Stomach (tissue), 19 donors: ENCODE measurements at places on chromosomes 16 and 17. TPM values are rescaled to one million over a fixed set of nuclear protein-coding genes. Genes with fewer than 3 reads are reported as not detected.

DNA sequence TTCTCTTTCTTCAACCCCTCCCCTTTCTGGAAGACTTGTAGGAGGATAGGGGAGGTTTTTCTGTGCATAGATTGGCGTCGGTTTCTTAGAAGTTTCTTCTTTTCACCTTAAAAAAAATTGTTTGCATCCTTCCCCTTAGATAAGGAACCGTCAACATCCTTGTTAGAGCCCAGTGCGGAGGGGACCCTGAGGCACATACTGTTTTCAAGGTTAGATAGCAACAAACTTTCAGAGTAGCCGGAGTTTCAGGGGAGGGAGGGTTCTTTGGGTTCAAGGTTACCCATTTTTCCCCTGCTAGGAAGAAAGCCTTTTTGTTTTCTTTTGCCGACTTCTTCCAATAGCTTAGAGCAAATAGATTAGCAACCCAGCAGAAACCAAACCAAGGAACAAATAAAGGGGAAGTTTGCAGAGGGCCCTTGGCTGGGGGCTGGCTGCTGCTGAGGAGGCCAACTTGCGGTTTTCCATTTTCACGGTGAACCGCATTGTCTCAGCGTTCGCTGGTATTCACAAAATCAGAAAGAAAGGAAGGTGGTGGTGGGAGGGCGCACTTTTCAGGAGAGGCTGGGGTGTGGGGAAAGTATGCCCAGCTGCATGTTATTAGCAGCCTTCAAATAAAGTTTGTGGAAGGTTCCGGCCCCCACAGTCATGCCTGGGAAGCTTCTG, 28.8 kb downstream of the MSI2 start:
- DNase-seq, result no peak
- peaks cover 41% of the 10 kb centered on the region for H3K4me1 ChIP-seq
- no peaks in the 10 kb centered on the region for H3K27me3 ChIP-seq

Gene SPHK1
- 2.9 TPM for total RNA-seq

DNA sequence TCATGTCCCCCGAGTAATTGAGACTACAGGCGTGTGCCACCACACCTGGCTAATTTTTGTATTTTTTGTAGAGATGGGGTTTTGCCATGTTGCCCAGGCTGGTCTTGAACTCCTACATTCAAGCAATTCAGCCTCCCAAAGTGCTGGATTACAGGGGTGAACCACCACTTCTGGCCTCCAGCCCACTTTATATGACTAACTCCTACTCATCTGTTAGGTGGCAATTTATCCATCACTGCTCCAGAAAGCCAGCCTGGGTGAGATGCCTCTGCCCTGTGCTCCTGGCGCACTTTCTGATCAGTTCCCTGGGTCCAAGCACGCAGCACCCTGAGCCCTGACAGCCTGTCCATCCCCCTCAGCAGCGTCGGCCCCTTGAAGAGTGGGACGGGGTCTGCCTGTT, 29.4 kb downstream of the ADAM11 start:
- no peak for DNase-seq
- no peak overlapping the region for H3K4me3 ChIP-seq
- H3K27me3 ChIP-seq, result no peaks in the 10 kb centered on the region
- H3K27ac ChIP-seq, result no peak overlapping the region
- H3K36me3 ChIP-seq, result no peaks in the 10 kb centered on the region

Gene NBR1
- 46.7 TPM for total RNA-seq

Gene FAM20A
- not detected for total RNA-seq

Gene MT1E
- total RNA-seq, result 423 TPM

Gene CCL4
- total RNA-seq, result 10.7 TPM

- peak; percentile 33 for DNase-seq
- peaks cover 56% of the 10 kb centered on the region for H3K4me1 ChIP-seq
- no peaks in the 10 kb centered on the region for H3K27me3 ChIP-seq
- H3K27ac ChIP-seq, result peak overlapping the region; percentile 92
- peaks cover 67% of the 10 kb centered on the region for H3K36me3 ChIP-seq
Observed at GRCh38 chr16:4694642-4695451, 1.5 kb downstream of the NUDT16L1 start.

- H3K36me3 ChIP-seq, result no peaks in the 10 kb centered on the region
- no peak within 1 kb of the TSS for H3K27ac ChIP-seq
- H3K4me3 ChIP-seq, result no peak within 1 kb of the TSS
- H3K4me1 ChIP-seq, result peaks cover 28% of the 10 kb centered on the region
- DNase-seq, result no peak
Observed at GRCh38 chr17:35752945-35753764, at the start of gene GAS2L2. GAS2L2 (minus strand) TSS chr17:35753239; CDS start chr17:35752850, 389 bp downstream.

GRCh38 chr17:57133486-57133885, 48.4 kb downstream of the AKAP1 start:
- DNase-seq, result no peak
- no peak overlapping the region for H3K27ac ChIP-seq
- H3K36me3 ChIP-seq, result no peaks in the 10 kb centered on the region
- no peak overlapping the region for H3K4me3 ChIP-seq

GRCh38 chr17:29747660-29748059, 124.9 kb upstream of the CORO6 start:
- H3K36me3 ChIP-seq, result peaks cover 10% of the 10 kb centered on the region
- no peak overlapping the region for H3K4me3 ChIP-seq
- peaks cover 25% of the 10 kb centered on the region for H3K4me1 ChIP-seq
- no peak for DNase-seq

DNA sequence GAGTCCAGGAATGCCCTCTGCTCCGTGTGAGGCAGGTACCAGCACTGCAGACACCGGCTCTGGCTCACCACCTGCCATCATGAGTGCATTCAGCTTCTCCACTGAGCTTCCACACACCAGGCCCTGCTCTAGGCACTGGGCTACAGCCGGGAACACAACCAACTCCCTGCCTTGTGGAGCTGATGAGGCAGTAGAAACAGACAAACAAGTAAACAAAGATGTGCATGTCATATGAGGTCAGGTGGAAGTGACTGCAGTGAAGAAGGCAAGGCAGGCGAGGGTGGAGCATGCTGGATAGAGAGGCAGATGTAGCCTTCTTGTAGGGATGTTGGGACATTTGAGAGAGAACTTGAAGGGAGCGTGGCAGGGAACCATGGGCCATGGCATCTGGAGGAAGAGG, 5.0 kb downstream of the NLRC5 start:
- no peaks in the 10 kb centered on the region for H3K27me3 ChIP-seq
- no peak overlapping the region for H3K27ac ChIP-seq
- DNase-seq, result no peak
- H3K4me3 ChIP-seq, result no peak overlapping the region
- H3K4me1 ChIP-seq, result peaks cover 3% of the 10 kb centered on the region

GRCh38 chr17:78043031-78043430, 84.5 kb downstream of the TNRC6C start:
- H3K4me3 ChIP-seq, result no peak overlapping the region
- no peaks in the 10 kb centered on the region for H3K36me3 ChIP-seq
- H3K27ac ChIP-seq, result no peak overlapping the region
- H3K27me3 ChIP-seq, result no peaks in the 10 kb centered on the region

DNA sequence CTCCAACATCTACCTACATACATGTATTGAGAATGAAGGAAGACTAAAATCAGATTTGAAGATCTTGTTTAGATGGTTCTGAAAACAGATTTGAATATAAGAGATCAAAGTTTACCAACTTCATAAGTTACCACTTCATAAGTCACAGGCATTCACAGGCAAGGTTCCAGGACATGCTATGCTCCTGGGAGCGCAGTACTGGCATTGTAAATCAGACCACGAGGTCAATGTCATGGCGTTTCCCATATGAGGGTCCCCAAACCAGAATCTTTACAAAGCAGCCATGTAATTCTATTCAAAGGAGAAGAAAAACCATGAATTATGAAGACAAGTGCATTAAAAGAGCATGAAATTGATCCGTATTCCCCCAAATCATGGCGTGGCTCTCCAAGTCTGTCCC, 3.0 kb downstream of the CDH11 start:
- no peaks in the 10 kb centered on the region for H3K4me1 ChIP-seq
- H3K27me3 ChIP-seq, result peaks cover 45% of the 10 kb centered on the region
- H3K36me3 ChIP-seq, result no peaks in the 10 kb centered on the region
- H3K27ac ChIP-seq, result no peak overlapping the region
- no peak for DNase-seq

DNA sequence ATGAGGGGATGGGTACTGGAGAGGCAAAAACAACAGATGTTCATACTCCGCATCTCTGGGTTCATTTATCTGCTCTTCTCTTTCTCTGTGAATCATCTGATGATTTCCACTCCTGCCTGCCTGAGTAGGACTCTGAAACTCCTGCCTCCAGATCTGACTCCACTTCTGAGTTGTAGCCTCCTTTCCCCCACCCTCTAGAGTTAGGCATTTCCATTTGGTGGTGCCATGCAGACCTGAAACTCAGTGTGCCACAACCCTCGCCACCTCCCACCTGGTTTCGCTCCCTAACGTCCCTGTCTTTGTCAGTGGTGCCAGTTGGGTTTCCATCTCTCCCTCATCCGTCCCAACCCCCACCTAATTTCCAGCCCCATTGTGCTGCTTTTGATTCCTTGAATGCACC, 126.2 kb downstream of the PRKCB start:
- no peak overlapping the region for H3K27ac ChIP-seq
- H3K4me3 ChIP-seq, result no peak overlapping the region
- DNase-seq, result no peak
- no peaks in the 10 kb centered on the region for H3K36me3 ChIP-seq
- no peaks in the 10 kb centered on the region for H3K4me1 ChIP-seq
- H3K27me3 ChIP-seq, result no peaks in the 10 kb centered on the region

Gene SEZ6
- not detected for total RNA-seq

- H3K27ac ChIP-seq, result no peak overlapping the region
- H3K36me3 ChIP-seq, result no peaks in the 10 kb centered on the region
- no peak for DNase-seq
- H3K4me3 ChIP-seq, result no peak overlapping the region
- peaks cover 11% of the 10 kb centered on the region for H3K4me1 ChIP-seq
Observed at GRCh38 chr16:60816461-60816860, 1219.8 kb downstream of the CDH8 start.

Gene MTSS2
- total RNA-seq, result 22.6 TPM

DNA sequence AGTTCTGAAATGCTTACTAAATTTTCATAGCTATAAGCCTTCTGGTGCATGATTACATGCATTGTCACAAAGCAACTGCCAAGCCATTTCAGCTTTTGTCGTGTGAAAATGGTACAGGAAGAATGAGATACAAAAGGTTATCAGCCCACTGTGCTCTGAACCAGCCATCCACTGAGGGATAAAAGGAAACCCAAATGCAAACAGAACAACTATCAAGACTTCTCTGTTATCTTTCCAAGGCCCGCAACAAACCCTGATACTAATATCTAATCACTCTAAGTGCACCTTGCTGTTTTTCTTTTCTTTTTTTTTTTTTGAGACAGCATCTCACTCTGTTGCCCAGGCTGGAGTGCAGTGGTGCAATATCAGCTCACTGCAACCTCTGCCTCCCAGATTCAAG, 109.0 kb downstream of the FTO start:
- H3K4me3 ChIP-seq, result no peak overlapping the region
- H3K27me3 ChIP-seq, result no peaks in the 10 kb centered on the region
- no peak overlapping the region for H3K27ac ChIP-seq
- no peaks in the 10 kb centered on the region for H3K4me1 ChIP-seq
- peaks cover 34% of the 10 kb centered on the region for H3K36me3 ChIP-seq

Gene PLEKHG4
- 57.1 TPM for total RNA-seq

- H3K4me1 ChIP-seq, result no peaks in the 10 kb centered on the region
- no peak overlapping the region for H3K27ac ChIP-seq
- DNase-seq, result peak; percentile 16
- no peaks in the 10 kb centered on the region for H3K36me3 ChIP-seq
Observed at GRCh38 chr17:12296209-12296625, 275.5 kb downstream of the MAP2K4 start.

Gene KRTAP2-1
- not detected for total RNA-seq

Gene ZNF18
- 7.1 TPM for total RNA-seq

GRCh38 chr17:77194179-77194578, 53.4 kb downstream of the SEC14L1 start:
- no peak overlapping the region for H3K4me3 ChIP-seq
- peaks cover 60% of the 10 kb centered on the region for H3K36me3 ChIP-seq
- H3K4me1 ChIP-seq, result no peaks in the 10 kb centered on the region
- H3K27me3 ChIP-seq, result no peaks in the 10 kb centered on the region

- peak overlapping the region; percentile 82 for H3K27ac ChIP-seq
- peaks cover 13% of the 10 kb centered on the region for H3K36me3 ChIP-seq
- no peaks in the 10 kb centered on the region for H3K27me3 ChIP-seq
- DNase-seq, result peak; percentile 82
- peaks cover 48% of the 10 kb centered on the region for H3K4me1 ChIP-seq
Observed at GRCh38 chr17:63697341-63698286, 2.3 kb downstream of the LIMD2 start.

GRCh38 chr17:18258356-18259038, at the start of gene FLII:
FLII (minus strand) TSS chr17:18258738; CDS start chr17:18258690, 48 bp downstream.
- peak within 1 kb of the TSS; percentile 94 for H3K27ac ChIP-seq
- peak; percentile 61 for DNase-seq
- H3K4me1 ChIP-seq, result peaks cover 57% of the 10 kb centered on the region
- H3K27me3 ChIP-seq, result no peaks in the 10 kb centered on the region
- H3K36me3 ChIP-seq, result peaks cover 40% of the 10 kb centered on the region

- DNase-seq, result no peak
- peaks cover 34% of the 10 kb centered on the region for H3K36me3 ChIP-seq
- H3K4me3 ChIP-seq, result no peak overlapping the region
- peaks cover 13% of the 10 kb centered on the region for H3K4me1 ChIP-seq
- H3K27me3 ChIP-seq, result no peaks in the 10 kb centered on the region
Observed at GRCh38 chr17:4267402-4267801, 3.6 kb upstream of the ANKFY1 start.
